ENCODE measurements at places on chromosomes 16 and 17.

DNA sequence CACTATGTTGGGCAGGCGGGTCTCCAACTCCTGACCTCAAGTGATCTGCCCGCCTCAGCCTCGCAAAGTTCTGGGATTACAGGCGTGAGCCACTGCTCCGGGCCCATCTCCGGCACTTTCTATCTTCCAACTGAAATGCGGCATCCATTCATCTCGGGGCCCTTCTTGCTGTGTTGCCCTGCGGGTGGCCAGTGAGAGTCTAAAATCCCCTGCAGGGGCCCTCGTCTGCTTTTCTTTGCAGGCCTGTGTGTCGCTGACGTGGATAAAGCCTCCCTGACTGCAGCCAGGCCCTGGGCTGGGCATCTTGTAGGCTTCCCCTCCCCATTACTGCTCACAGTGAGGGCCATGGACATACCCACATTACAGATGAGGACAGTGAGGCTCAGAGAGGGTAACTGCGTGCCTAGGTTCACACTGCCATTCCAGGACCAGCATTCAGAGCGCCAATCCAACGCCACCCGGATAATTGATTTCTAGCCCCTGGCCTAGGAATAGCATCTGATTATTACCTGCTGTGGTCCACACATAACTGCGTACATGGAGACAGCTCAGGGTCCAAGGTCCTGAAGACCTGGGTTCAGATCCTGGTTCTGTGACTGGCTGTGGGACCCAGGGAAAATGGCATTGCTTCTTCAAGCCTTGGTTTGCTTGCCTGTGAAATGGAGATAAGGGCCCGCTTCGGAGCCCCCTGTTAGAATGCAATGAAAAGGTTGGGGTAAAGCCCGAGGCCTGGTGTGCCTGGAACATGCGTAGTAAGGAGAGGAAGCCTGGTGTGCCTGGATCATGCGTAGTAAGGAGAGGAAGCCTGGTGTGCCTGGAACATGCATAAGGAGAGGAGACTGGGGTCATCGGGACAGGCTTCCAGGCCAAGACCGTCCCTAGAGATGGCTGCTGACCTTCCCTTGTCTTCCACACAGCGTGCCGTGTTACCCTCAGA is 25.0 kb downstream of the CRISPLD2 start:
- DNase-seq = no peak

DNA sequence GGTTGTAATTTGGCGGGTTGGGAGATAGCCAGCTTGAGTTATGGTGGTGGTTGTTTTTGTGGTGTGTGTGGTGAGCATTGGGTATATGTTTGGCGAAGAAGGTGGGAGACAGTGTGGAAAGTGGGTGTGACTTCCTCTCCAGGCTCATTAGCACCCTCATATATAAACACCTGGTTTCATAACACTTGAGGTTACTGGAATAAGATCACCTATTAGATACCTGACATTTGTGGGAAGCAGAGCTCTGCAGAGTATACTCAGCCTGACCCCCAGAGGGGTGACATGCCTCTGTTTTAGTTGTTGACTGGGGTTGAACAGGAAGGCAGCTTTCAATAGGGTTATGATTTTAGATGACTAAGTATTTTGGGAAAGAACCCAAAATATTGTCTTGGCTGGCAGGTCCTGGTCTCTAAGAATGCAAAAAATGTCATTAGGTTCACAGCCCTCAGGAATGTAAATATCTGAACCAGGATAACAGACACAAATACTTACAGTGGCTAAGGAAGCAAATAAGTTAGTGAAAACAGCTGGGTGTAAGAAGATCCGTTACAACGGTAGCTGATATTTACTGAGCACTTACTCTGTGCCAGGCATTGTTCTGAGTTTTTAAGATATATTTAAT is 18.3 kb upstream of the EFCAB13 start:
- peak; percentile 48 for DNase-seq

GRCh38 chr17:79948406-79948944 is 87.2 kb downstream of the TBC1D16 start:
- DNase-seq = no peak

DNA sequence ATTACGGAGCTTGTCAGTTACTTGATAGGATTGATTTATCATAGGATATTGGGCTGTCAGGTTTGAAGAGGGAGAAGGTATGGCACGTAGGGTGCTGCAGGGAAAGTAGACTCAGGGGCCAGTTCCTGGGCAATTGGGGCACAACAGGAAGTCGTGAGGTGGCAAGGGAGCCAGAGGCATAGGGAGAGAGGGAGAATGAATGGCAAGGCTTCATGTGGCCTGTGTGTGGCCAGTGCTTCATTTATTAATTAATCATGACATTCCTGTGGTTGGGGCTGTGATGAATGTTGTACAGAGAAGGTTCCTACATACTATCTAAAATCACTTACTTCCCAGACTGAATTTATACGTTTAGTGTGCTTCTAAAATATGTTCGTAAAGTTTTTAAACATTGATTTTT is 19.3 kb downstream of the MFSD11 start:
- no peak for DNase-seq

- no peak for DNase-seq
Measured at GRCh38 chr17:76670020-76670717, 26.6 kb upstream of the ST6GALNAC1 start.

DNA sequence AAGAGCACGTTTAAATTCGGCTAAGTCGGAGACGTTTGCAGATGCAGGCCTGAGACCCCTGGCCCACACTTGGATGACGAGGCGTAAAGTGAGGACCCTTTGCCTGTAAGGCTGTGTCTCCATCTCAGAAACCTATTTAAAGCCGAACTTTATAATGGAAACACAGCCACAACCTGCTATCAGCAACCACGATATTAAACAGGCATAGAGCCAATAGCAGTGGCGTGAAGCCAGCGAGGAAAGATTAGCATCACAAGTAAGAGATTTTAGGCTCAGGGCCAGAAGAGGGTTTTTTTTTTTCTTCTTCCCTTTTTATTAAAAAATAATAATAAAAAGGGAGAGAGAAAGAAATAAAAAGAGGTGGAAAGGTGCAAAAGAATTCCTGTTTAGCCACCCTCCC is 111.3 kb upstream of the NOL11 start:
- no peak for DNase-seq

- no peak for DNase-seq
Measured at GRCh38 chr17:30337393-30337999, 3.6 kb upstream of the TMIGD1 start.

DNA sequence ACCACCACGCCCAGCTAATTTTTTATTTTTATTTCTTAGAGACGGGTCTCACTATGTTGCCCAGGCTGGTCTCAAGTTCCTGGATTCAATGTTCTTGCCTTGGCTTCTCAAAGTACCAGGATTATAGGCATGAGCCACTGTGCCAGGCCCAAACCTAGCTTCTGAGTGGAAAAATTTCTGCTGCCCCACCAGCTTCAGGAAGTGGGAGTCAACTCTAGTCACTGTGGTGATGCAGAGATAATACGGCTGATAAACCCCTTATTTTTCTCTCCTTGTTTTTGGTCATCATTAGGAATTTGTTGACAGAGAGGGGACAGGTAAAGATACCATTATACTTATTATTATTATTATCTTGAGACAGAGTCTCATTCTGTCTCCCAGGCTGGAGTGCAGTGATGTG is 27.8 kb upstream of the PHOSPHO1 start:
- DNase-seq = no peak

- no peak for DNase-seq
Measured at GRCh38 chr16:67013233-67013822, 15.6 kb upstream of the CBFB start.

DNA sequence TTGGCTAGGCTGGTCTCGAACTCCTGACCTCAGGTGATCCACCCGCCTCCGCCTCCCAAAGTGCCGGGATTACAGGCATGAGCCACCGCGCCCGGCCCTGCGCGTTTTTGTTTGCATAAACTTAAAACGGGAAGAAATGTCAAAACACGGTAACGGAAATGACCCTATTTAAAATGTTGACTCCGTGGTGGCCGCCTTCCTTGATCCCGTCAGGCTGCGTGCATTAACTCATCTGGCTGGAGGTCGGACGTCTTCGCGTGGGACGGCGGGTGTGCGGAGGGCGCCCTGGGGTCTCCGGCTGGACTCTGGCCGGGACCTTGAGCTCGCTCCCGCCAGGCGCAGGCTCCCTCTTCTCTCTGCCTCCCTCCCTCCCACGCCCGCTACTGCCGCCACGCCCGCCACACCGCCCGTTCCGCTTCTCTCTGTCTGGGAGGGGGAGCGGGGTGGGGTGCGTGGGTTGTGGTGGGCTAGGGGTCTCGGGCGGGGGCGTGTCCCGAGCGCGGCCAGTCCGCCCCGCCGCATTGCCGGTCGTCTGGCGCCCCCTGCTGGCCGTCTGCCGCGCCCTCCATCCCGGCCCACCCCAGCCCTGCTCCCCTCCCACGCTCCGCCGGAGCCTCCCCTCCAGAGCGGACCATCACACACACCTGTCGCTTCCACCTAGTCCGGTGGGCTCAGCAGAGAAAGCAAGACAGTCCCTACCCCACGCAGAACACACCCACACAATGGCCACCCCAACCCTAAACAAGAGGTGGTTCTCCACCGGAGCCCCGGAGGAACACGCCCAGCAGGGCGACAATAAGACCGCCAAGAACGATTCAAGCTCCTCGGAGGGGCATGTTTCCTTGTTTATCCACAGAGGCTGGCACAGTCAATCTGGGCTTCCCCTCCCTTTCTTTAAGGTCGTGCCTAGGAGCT is 1.2 kb upstream of the CCDC42 start:
- DNase-seq = no peak

Measured in amniotic stem cell (primary cell).